ENCODE measurements at places on chromosomes 2 and 18.

DNA sequence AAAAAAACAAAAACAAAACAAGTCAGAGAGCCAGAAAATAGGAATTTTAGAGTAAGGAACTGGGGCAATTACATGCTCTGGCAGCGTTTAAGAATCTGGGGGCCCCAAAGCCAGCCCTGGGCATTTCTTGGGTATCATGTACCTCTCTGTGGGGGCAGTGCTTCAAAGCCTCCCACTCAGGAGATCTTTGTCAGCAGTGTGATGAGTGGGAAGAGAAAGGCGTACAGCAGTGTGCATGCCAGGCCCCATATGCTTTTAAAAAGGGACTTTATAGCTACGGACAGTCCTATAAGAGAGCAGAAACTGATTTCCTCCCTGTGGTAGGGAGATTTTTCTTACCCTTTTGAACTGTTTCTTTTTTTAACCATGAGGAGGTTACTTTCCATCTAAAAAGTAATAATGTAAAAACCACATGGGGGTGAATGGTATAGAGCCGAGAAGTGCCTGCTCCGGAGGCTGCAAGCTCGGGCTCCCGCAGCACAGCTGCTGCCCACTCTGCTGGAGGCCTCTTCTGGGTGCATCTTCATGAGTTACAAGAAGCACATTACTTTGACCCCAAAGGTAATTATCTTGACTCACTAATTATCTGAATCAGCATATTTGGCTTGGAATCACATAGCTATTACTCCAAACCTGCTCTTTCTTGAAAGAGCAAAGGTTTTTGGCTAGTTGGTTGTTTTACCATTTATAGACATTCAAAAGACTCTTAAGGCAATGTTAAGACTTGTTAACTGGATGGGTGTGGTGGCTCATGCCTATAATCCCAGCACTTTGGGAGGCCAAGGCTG, 46.4 kb downstream of the PROC start:
- no peak for DNase-seq

DNA sequence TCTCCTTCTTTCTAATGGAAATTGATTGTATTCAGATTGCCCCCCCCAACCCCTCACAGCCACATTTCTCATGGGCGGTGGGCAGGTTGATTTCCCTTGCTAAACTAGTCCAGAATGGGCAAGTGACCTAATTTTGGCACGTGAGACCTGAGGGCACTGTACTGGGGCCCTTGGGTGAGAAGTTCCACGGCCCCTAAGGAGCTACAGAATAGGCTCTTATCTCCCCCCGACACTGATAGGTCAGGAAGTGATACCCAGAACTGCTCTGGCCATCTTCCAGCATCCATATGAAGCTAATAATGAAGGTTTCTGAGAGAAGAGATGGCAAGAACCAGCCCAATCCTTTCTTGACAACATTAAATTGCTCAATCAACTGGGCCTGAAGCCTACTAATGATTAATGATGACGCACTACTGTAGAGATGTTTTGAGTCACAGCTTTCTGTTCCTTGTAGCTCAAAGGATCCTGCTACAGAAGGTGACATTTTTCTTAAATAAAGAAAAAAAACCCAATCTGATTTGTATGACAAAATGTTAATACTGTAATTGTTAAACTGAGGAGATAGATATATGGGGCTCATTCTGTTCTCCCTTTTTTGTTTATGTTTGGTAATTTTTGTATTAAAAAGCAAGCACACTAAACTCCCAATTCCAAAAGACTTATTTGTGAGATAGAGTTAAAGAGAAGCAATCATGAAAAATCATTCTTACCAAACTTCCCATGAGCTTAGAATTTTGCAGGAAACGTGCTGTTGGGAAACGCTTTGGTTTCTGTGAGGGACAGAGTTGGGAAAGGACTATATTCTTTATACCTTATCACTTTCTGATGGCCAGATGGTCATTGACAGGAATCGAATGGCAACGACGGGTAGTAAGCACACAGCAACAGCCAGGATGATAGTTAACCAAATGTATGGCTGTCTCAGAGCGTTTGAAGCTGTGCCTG, 28.2 kb upstream of the NARS1 start:
- no peak for DNase-seq

- DNase-seq = no peak
Measured at GRCh38 chr18:78873926-78874500, 105.6 kb upstream of the SALL3 start.

- no peak for DNase-seq
Measured at GRCh38 chr18:9663377-9663776, 44.7 kb upstream of the RAB31 start.

GRCh38 chr2:83602753-83603152, 856.3 kb downstream of the SUCLG1 start:
- DNase-seq = no peak

DNA sequence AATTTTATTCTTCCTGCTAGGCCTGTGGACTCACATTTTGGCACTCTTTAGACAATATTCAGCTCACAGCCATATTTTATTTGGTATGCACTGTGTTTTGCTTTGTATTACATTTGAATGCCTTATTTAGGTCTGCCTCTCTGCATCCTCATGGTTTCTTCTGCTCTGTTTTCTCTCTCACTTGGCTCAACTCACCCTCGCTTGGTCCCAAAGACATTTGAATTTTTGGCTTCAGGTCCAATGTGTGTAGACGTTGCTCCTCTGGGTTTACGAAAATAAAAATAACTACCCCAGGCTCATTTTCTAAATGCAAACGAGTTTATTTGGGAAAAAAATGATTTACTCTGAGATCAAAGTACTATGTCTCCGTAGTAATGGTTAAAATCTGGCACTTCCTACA, 91.1 kb upstream of the REG3A start:
- no peak for DNase-seq

GRCh38 chr2:64325477-64325851, 128.5 kb upstream of the LGALSL start:
- DNase-seq = no peak

DNA sequence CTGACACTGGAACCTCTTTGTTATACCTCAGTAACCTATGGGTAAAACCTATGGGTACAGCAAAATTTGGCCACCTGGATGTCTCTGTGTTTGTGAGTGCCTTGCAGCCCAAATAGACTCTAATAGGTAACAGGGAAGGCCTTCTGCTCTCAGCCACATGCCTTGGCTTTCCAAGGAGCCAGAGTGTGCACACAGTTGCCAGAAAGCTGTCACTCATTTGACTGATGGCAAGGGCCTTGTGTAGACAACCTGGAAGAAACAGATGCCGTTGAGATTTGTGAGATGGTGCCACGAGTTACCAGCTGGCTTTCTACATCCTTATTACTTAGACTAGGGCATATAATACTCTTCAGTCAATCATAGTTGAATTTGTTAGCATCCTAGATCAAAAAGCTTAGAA, 90.1 kb upstream of the RAB12 start:
- DNase-seq = no peak

DNA sequence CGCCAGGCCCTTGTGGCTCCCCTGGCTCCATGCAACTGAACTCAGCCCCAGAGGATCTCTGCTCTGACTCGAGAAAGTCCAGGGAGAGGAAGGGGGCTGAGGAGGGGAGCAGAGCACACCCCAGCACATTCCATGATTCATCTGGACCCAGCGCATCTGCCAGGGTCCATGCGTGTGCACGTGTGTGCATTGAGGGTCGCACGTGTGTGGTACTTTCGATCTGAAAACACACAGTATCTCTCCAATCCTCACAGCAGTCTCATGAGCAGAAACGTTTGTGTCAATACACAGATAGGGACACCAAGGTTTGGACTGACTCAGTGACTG, 146.4 kb upstream of the ID2 start:
- no peak for DNase-seq

DNA sequence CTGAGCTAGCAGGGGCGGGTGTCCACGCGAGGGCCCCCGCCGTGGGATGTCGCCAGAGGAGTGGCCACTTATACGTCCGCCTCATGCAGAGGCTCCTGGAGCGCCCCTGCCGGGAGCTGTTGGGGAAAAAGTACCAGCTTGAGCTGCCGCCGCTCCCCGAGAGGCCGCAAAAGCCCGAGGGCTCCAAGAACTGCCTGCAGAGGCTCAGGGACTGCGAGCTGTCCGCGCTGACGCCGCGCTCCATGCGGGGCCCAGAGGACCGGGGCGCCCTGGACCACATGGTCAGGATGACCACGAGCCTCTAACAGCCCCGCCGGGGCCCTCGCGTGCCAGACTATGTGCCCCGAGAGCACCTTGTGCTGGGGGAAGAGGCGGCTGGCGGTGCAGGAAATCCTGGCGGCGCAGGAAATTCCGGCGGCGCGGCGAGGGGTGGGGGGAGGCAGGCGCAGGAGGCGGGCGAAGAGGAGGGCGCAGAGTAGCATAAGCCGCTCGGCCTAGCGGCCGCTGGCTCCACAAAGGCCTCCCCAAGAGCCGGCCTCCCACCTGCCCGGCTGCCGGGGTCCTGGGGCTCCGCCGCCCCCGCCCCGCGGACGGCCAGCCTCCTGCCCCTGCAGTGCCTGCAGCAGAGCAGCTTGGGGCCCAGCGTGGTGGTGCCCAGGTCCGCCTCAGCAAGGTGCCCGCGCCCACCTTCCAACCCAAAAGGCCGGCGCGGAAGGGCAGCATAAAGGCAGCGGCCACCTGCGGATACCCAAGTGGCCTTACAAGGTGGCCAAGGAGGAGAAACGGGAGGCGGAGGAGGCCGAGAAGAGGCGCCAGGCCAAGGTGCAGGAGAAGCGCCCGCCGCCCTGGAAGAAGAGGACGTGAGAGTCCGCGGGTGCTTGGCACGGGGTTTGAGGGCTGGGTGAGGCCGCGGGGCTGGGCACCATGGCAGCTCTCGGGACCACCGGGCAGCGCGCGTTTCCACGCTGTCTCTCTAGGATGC, 42.1 kb upstream of the TRIM43B start:
- DNase-seq = peak; percentile 39

GRCh38 chr2:96499061-96499960, 5.8 kb downstream of the NEURL3 start:
- no peak for DNase-seq

- no peak for DNase-seq
Measured at GRCh38 chr18:25467226-25467987, 115.4 kb upstream of the ZNF521 start.

DNA sequence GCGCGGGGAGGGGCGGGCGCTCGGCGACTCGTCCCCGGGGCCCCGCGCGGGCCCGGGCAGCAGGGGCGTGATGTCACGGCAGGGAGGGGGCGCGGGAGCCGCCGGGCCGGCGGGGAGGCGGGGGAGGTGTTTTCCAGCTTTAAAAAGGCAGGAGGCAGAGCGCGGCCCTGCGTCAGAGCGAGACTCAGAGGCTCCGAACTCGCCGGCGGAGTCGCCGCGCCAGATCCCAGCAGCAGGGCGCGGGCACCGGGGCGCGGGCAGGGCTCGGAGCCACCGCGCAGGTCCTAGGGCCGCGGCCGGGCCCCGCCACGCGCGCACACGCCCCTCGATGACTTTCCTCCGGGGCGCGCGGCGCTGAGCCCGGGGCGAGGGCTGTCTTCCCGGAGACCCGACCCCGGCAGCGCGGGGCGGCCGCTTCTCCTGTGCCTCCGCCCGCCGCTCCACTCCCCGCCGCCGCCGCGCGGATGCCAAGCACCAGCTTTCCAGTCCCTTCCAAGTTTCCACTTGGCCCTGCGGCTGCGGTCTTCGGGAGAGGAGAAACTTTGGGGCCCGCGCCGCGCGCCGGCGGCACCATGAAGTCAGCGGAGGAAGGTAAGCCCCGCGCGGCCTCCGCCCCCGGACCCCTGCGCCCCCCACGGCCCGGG, at the start of gene NFATC1:
Gene NFATC1 (plus strand): TSS at position 170 of the 644 bp plus-strand sequence. CDS start 295 bp downstream, at position 465.
- peak; percentile 57 for DNase-seq

GRCh38 chr2:145114726-145115125, 594.8 kb upstream of the ZEB2 start:
- DNase-seq = no peak

DNA sequence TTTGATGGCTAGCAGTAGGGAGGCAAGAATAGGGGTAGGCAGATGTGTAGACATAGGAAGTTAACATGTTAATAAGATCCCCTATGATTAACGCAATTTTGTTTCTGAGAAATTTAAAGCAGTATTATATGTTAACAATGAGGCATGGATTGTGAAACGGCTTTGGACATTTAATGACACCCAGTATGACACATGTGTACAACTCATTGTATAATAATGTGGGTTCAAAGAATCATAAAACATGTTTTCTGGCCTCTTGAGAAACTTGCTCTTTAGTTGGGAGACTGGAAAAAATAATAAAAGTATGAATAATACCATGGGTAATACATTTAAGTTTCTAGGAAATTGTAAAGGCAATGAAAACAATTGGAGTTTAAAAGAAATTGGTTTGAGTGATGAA, 332.1 kb upstream of the CDH20 start:
- no peak for DNase-seq

GRCh38 chr2:221848286-221848685, 276.2 kb upstream of the EPHA4 start:
- no peak for DNase-seq

DNA sequence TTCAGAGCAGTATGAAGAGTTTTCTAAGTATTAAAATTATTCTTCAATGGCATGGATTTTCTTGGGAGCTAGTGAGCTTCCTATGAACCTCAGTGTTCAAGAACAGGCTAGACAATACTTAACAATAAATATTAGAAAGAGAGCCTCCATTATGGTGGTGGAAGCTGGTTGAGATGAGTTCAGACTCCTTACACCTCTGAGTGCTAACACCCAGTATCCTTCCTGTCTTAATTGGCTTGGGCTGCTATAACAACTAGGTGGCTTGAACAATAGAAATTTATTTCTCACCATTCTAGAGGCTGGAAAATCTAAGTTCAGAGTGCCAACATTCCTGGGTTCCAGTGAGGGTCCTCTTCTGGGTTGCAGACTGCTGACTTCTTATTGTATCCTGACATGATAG, 369.4 kb upstream of the HNRNPA3 start:
- DNase-seq = no peak

DNA sequence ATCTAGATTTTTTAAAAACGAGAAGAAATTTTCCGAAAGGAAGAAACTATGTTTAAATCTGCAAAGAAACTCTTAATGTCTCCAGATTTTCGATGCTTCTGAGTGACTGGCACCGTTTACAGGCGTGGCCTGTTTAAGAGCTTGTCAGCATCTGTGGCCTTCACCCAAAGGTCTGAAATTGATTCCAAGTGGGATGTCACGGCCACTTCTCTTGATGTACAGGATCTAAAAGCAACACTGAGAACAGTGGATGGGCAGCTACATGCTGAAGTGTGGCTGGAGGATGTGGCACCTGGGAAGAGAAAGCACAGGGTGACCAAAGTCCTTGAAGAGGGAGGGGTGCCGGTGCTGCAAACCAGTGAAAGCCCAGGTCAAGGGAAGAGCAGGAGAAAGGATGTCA, 28.0 kb downstream of the EMILIN2 start:
- DNase-seq = no peak

- DNase-seq = no peak
Measured at GRCh38 chr2:149058936-149059335, 20.4 kb downstream of the LYPD6B start.
